Activated T-helper 1 cell treated with Interleukin-2 at 50 U/mL for 16 hours (primary cell): ENCODE measurements at places on chromosomes 3 and 15.

GRCh38 chr3:172125963-172126457, 86.6 kb downstream of the FNDC3B start:
- no peak for DNase-seq

DNA sequence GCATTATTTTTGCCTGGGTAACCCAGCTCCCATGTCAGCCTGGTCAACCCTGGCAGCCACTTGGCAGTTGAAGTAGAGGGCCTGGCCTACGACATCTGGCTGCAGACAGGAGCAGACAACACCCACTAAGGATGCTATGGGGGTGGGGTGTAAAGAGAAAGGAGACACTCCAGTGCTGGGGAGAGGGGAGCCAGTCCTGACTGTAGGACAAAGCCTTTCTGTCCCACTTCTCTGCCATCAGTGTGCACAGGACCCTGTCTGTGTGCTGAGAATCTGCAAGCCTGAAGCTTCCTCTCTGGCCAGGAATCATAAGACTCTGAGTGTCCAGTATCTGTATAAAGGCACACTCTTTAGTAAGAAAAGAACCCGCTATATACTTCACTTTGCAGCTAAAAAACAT, 96.3 kb upstream of the CHRM5 start:
- no peak for DNase-seq

DNA sequence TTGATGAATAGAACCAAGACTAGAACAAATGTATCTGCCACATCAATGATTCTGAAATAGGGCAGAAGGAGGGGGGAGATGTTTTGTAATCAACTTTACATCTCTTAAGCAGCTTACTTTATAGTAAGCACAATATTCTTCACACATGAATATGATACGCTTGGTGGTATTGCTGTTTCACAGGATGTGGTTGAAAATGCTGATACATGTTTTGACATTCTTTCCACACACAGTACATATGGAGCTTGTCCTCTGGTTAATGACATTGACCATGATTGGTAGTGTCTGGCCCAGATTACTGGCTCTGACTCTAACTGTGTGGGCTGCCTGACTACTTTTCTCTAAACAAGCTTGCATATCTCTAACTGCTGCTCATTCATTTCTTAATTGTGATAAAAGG, 168.9 kb downstream of the KLHL25 start:
- no peak for DNase-seq

GRCh38 chr3:158718490-158719170, 13.6 kb downstream of the RARRES1 start:
- no peak for DNase-seq

DNA sequence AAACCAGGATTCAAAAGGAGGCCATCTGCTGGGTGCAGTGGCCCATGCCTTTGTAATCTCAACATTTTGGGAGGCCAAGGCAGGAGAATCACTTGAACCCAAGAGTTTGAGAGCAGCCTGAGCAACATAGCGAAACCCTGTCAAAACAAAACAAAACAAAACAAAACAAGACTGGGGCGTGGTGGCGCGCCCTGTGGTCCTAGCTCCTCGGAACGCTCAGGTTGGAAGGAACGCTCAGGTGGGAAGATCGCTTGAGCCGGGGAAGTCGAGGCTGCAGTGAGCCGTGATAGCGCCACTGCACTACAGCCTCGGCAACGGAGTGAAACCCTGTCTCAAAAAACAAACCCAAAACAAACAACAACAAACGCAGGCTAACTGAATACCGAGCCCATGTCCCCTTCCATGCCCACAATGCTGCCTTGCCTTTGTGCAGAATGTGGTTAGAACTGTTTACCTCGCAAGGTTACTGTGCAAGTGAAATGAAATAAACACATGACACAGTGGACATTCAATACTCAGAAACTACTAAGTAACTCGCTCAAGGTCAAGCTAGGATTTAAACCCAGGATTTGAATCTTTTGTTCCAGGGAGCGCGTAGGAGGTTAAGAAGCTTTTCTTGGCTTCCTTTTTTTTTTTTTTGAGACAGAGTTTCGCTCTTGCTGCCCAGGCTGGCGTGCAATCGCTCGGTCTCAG, 766 bp upstream of the EMC4 start:
- no peak for DNase-seq

- no peak for DNase-seq
Observed at GRCh38 chr3:149975919-149976318, 5.2 kb upstream of the PFN2 start.
